ENCODE measurements at places on chromosomes 5 and 9.
A peak's percentile ranks its signal among the peaks of the same experiment; 100 is the strongest.

DNA sequence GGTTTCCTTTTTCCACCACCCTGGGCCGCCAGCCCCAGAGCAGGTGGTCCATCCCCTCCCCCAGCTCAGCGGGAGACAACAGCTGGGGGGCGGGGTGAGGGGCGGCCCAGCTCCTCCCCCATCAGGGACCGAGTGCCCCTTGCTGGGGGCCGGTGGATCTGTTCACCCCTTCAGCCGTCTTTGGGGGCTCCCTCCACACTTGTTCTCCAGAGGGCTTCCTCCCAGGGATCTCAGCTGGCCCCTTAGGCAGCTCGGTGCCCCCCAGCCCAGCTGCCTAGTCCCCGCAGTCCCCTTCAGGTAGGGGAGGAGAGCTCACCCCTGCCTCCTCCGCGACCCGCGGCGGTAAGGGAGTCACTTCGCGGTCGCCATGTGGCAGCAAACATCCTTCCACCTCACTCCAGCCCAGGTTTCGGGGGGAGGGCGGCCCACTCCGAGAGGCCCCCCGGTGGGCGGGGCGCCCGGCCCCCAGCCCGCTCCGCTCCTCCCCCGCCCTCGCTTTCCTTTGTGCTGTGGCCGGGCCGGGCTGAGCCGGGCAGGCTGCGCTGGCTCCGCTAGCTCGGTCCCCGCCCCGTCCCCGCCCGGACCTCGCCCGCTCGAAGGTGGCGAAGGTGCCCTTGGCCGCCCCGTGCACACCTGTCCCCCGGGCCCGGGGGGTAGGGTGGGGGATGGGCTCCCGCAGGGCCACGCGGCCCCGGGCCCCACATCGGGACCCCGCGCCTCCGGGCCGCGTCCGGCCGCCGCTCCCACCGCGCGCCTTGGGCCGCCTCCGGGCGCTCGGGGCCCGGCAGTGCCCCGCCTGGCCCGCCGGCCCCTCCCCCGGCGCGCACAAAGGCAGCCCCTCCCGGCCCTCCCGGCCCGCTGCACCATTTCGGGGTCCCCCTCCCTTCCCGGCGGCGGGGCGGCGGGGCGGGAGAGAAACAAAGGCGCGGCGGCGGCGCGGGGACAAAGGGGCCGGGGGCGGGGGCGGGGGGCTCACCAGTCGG lies 683 bp downstream of the DBN1 start:
- DNase-seq = peak; percentile 59

GRCh38 chr9:111985315-111985714 lies 88.7 kb downstream of the UGCG start:
- no peak for DNase-seq

DNA sequence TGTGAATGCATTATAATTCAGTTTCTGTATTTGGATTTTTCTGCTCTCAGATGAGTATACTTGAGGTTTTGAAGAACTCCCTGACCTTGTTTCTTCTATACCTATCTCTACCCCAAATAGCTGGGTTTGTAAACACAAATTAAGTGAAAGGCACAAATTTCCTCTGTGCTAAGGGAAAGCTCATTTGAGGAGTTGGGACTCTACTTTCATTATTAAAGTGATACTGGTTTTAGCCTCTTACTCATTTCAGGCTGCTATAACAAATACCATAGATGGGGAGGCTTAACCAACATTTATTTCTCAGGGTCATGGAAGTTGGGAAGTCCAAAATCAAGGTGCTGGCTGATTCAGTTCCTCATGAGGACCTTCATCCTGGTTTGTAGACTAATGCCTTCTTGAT lies 97.2 kb upstream of the ANKH start:
- DNase-seq = no peak

DNA sequence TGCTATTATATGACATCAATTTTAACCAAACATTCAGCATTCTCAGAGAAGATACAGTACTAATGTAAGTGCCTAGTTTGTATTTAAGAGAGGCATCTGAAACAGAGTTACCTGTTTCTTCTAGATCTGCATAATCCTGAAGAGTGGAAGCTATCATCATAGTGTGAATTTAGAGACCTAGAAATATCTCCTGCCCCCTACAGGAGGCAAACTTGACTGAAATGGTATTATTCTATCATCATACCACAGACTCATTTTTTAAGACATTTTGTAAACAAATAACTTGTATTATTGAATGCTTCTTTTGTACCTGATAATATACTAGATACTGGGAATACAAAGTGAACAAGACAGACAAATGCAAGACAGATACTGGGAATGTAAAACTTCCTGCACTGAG lies 216.8 kb upstream of the RPS23 start:
- DNase-seq = no peak

DNA sequence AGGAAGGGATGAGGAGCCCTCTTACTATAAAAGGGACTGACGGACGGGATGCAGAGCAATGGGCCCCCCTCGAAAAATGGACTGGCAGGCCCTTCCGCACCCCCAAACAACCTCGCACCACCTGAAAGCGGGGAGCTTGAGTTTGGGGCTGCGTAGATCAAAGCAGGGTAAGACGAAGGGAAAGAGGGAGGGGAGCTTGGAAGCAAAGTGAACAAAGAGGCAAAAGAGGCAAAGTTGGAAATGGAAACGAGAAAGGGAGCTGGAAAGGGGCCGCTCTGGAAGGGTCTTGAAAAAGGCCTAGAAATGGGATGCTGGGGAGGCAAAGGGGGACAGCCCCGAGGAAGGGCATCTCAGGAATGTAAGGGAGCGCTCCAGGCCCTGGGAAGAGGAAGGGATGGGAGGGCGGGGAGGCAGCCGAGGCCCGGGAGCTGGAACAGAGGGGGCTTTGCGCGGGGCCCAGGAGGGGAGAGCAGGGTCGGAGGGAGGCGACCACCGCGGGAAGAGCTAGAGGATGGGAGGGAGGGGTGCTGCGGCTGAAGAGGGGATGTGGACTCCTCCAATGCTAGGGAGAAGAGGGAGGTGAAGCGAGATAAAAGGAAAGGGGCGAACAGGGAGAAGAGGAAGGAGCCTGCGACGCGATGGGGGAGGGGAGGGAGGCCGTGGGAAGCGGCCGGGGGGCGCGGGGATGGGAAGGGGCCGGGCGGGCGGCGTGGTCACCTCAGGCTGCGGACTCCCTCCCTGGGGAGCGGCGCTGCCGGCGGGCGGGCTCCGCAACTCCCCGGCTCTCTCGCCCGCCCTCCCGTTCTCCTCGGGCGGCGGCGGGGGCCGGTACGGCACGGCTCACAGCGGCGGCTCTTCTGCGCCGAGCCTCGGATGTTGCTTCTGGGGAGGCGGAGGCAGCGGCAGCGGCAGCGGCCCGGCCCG lies 577 bp downstream of the RNF145 start:
- peak; percentile 34 for DNase-seq

- no peak for DNase-seq
These were observed 225.1 kb downstream of the PIK3R1 start for GRCh38 chr5:68440651-68441050.

All from NCI-H146 (cell line).